T-cell (primary cell): ENCODE measurements at places on chromosomes 16 and 17.
A peak's percentile ranks its signal among the peaks of the same experiment; 100 is the strongest.

- DNase-seq = peak; percentile 72
Observed at GRCh38 chr17:76816590-76817135, 51.5 kb upstream of the MGAT5B start.

- no peak for DNase-seq
Observed at GRCh38 chr17:83144421-83145357, 65.3 kb downstream of the METRNL start.

- DNase-seq = no peak
Observed at GRCh38 chr16:81675662-81676061, 103.4 kb upstream of the PLCG2 start.

- no peak for DNase-seq
Observed at GRCh38 chr17:16486373-16487250, 5.4 kb downstream of the LRRC75A start.

DNA sequence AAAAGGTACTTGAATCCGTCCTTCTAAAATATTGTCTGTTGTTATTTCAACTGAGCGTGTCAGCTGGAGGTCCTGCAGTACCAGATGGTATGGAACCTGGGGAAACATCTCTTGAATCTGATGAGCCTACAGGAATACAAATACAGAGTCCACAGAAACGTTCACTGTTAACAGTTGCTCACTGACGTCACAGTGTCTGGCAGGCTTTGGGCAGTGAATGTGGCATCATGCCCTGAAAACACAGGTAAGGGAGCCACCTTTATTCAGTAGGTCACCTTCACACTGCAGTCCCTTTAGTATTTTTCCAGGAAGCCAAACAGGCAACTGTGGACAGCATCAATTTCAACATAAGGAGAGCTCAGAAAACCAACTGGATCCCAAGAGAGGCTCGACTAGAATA, 56.1 kb downstream of the AMFR start:
- no peak for DNase-seq
